ENCODE measurements at places on chromosomes 4 and X.

DNA sequence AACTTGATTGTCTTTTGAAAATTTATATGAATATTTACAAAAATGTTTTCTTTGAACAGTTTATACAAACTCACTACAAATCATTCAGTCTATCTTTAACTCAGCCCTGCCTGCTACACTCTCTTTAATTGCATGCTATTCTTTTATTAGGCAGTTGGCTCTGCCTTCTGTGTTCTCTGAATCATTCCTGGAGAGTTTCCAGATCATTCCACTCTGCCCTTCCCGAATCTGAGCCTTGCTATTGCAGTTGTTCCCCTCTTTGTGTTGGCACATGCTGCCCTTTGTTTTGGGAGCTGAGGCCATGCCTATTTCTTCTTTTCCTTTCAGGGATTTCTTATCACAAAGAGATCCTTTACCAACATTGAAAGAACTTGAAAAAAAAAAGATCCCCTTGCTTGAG is 8.7 kb upstream of the TECRL start:
- DNase-seq: peak; percentile 15

GRCh38 chr4:145276050-145276449 is 95.7 kb upstream of the OTUD4 start:
- DNase-seq: no peak

GRCh38 chr4:107432451-107432850 is 287.6 kb downstream of the PAPSS1 start:
- no peak for DNase-seq

DNA sequence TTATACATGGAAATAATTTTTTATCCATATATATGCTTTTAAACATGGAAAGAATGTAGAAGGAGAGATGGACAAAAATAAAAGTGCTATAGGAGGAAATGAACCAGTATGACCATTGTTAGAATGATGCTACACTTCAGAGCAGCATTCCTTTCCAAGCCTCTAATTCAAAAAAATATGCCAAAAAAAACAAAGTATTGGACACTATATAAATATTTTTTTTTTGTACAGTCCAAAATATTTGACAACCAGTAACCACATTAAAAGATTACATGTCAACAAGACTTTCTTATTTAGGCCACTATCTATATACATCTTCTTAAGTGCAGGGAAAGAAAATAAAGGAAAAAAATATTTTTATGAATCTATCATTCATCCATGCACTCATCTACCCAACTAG is 198.6 kb downstream of the LRBA start:
- DNase-seq: no peak

DNA sequence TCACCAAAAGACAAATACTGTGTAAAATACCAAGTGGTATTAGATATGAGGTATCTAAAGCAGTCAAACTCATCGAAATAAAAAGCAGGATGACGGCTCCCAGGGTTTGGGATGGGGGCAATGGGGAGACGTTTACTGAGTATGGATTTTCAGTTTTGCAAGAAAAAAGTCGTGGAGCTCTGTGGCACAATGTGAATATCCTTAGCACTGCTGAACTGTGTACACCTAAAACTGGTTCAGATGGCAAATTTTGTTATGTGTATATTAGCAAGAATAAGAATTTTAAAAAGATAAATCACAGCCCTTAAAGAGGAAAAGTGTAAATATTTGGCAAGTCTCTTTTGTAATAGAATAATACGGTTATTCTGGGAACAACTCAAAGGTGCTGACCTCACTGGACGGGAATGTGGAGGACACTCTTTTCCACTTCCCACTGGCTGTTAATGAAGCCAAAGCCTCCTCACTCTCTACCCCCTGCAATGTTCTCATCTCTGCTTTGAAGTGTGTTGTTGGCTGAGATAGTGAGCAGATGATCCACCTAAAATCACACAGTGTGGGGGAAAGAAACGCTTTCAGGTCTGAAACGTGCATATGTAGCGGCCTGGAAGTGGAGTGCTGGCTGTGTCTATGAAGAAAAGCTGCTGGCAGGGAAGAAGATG is 49.2 kb downstream of the SEL1L3 start:
- DNase-seq: peak; percentile 31

GRCh38 chr4:153988492-153989363 is 199.8 kb upstream of the SFRP2 start:
- no peak for DNase-seq

DNA sequence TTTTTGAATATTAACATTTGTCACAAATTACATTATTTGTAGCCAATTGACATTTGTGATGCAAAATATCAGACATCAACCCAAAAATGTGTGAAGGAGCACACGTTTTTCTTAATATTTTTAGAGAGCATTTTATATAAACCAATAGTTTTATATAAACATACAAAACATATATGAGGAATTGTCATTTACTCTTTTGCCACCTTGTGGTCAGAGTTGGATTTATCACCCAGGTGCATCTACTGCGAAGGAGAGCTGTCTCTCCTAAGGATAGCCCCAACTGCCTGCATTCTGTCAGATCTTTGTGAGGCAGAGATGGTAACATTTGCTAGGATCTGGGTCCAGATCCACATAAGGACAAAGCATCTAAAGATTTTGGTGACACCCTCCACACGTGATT is 2.5 kb upstream of the USP27X start:
- peak; percentile 10 for DNase-seq

GRCh38 chr4:147463065-147463464 is 17.8 kb upstream of the EDNRA start:
- DNase-seq: no peak

GRCh38 chrX:41600291-41600690 is 88.5 kb upstream of the GPR34 start:
- no peak for DNase-seq

- DNase-seq: no peak
These were observed 118.9 kb downstream of the SLC10A6 start for GRCh38 chr4:86730310-86730709.

DNA sequence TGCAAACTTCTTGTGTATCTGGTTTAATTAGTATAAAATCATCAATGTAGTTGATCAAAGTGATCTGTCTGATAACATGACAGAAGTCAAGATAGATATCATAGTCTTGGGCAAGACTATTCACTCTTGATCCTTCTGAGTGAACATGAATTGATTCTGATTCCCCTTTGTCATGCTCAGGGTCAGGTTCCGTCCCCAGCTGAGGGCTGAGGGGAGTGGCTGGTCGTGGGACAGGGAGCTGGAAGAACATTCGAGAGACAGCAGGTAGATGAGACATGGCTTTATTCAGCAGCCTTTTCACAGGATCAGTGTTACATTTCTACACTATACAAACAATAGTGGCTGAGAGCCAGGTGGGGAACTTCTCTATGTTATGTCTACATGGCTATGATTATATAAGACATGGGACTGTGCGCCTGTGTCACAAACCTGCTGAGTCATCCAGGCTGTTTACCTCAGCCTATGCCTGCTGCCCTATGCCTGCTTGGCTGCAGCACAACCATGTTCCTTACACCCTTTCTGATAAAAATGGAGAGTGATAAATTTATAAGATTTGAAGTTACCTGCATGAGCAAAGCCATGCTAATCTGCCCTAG is 586.9 kb upstream of the NR3C2 start:
- no peak for DNase-seq

GRCh38 chr4:146159384-146160058 is 16.0 kb upstream of the LSM6 start:
- no peak for DNase-seq

- no peak for DNase-seq
These were observed 580.1 kb downstream of the RAPGEF2 start for GRCh38 chr4:159682996-159683395.

DNA sequence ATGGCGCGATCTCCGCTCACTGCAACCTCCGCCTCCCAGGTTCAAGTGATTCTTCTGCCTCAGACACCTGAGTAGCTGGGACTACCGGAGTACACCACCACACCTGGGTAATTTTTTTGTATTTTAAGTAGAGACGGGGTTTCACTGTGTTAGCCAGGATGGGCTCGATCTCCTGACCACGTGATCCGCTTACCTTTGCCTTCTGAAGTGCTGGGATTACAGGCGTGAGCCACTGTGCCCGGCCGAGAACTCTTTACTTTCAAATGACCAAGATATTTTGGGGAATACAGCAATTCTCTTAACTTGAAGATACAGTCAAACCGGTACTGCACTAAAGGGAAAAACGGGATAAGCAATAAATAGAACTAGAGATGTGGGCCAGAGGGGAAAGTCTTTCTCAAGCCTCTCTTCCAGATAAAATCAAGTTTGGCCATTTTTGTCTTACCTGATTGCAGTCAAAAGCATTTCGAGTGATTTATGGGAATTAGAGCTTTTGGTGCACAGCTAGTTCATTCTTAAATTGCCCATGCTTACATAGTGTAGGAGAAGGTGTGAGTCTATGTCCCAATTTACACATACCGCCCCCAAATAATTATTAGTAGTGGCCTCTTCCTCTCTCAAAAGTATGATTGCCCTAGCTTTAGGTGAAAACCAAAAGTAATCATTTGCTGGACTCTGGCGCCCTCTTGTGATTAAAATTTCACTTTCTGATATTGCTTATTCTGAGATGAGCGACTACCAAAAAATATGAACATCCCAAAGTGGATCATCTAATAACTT is 53.2 kb upstream of the ABCG2 start:
- DNase-seq: peak; percentile 70

- no peak for DNase-seq
These were observed 488.3 kb downstream of the CFAP47 start for GRCh38 chrX:36407836-36408235.

DNA sequence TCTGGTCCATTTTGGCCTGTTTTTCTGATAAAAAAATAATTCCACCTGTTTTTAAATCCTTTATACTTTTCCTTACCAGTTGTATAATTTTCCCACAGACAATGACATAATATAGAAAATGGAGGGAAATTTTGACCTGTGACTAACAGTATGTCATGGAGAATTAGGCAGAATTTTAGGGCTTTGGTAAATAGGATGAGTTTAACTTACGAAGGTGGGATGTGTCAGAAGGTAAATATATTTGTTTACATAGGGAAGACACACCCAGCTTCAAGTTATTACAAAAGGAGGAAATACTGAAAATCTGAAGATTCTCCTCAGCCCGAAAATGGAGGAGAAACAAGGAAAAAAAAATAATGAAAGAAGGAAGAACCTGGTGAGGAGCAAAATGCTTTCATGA is 64.6 kb upstream of the PPP3CA start:
- DNase-seq: no peak

Data from adrenal gland (tissue), 19 donors.